ENCODE measurements at places on chromosomes 5 and 9. TPM values are rescaled to one million over a fixed set of nuclear protein-coding genes. Genes with fewer than 3 reads are reported as not detected.

The PCDHB5 gene
- total RNA-seq, result 2.7 TPM

The QRFP gene
- total RNA-seq, result not detected

The WNT8A gene
- total RNA-seq, result not detected

The PLCXD3 gene
- 0.10 TPM for total RNA-seq

The INSYN2B gene
- 0.10 TPM for total RNA-seq

The CNTLN gene
- total RNA-seq, result 18.6 TPM

The MRRF gene
- 27.4 TPM for total RNA-seq

The ENTREP1 gene
- total RNA-seq, result 6.7 TPM

The OR1L1 gene
- total RNA-seq, result not detected

The SKP2 gene
- total RNA-seq, result 23.1 TPM

The CIZ1 gene
- 24.4 TPM for total RNA-seq

The PTGDS gene
- total RNA-seq, result 15.3 TPM

The HMGCS1 gene
- 168 TPM for total RNA-seq

The SYK gene
- 10.2 TPM for total RNA-seq

The SLC36A2 gene
- 0.20 TPM for total RNA-seq

DNA sequence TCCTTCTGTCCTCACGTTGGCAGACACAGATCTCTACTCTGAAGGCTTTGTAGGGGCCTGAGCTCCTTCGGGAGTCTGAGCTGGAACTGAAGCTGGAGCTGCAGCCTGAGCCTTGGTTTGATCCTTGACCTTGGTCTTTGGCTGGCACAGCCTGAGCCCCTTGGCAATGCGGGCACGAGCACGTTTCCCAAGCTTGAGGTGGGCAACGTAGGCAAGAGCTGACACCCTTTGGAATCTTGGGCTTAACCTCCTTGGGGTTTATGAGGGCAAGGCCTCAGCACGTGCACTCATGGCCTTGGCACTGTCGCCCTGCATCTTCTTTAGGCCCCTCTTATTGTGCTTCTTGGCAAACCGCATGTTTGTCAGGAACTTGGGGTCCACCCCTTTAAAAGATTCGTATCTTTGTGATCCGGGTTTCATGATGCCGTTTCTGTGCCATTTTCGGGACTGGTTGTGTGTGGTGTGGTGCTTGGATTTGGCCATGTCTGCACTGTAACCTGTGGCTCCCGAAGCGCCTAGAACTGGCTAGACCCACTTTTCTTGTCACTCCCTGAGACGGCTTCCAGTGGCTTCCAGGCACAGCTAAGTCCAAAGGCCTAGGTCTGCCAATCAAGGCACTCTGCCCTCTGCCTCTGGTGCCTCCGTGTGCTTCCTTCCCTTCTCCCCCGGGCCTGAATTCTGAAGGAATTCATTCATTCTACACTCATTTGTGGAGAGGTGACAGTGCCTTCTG, 1.4 kb downstream of the SUSD1 start:
- DNase-seq, result no peak

GRCh38 chr9:2390028-2390427, 231.6 kb upstream of the VLDLR start:
- DNase-seq, result no peak

GRCh38 chr5:131423056-131423455, 159.2 kb downstream of the CDC42SE2 start:
- no peak for DNase-seq

DNA sequence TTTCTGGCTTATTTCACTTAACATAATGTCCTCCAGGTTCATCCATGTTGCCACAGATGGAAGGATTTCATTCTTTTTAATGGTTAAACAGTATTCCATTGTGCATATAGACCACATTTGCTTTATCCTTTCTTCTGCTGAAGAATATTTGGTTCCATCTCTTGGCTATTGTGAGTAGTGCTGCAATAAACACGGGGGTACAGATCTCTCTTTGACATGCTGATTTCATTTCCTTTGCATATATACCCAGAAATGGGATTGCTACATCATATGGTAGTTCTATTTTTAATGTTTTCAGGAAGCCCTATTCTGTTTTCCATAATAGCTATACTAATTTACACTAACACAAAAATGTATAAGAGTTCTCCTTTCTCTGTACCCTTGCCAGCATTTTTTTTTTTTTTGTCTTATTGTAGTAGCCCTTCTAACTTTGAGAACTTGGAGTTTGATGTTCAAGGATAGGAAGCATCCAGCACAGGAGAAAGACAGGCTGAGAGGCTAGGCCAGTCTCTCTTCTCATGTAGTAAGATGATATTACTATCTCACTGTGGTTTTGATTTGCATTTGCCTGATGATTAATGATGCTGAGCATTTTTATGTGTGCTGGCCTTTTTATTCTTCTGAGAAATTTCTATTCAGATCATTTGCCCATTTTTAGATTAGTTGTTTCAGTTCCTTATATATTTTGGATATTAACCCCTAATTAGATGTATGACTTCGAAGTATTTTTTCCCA, 592.2 kb upstream of the ZNF608 start:
- no peak for DNase-seq

- no peak for DNase-seq
Measured at GRCh38 chr5:174491761-174492350, 232.5 kb upstream of the MSX2 start.

DNA sequence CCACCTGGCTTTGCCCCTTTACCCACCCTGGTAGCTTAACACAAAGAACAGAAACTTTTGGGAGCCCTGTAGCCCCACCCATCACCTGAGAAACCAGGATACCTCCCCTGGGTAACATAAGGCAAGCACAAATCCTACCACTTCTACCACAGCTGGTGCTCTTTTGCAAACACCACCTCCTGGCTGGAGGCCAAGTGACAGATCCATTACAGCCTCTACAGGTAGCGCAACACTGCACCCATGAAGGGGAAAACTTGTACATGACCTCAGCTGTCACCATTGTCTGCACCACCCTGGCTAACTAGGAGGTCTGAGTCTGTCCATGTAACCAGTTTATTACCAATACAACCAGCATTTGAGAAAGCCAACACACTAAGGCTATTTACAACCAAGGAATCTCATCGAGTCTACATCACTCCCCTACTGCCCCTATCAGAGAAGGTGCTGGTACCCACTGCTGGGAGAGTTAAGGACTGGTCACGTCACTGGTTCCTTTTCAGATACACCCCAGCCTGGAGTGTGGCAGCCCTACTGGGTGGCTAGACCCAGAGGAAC, 128.6 kb downstream of the PJA2 start:
- DNase-seq, result no peak

DNA sequence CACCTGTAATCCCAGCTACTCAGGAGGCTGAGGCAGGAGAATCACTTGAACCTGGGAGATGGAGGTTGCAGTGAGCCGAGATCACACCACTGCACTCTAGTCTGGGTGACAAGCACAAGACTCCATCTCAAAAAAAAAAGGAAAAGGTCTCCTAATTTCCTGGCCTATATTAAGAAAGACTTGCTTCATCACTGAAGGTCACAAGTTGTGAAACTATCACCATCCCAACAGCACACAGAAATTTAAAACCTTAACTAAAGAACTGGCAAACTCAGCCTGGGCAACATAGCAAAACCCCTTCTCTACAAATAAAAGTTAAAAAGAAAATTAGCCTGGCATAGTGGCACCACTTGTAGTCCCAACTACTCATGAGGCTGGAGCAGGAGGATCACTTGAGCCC, 17.2 kb downstream of the FRMD3 start:
- DNase-seq, result no peak

GRCh38 chr9:126318858-126319257, 7.8 kb upstream of the MVB12B start:
- no peak for DNase-seq

GRCh38 chr9:106846857-106847256, 16.1 kb upstream of the ZNF462 start:
- no peak for DNase-seq

- DNase-seq, result no peak
Measured at GRCh38 chr9:128206916-128207910, 4.0 kb downstream of the DNM1 start.

GRCh38 chr5:143006501-143006900, 236.3 kb downstream of the ARHGAP26 start:
- no peak for DNase-seq

DNA sequence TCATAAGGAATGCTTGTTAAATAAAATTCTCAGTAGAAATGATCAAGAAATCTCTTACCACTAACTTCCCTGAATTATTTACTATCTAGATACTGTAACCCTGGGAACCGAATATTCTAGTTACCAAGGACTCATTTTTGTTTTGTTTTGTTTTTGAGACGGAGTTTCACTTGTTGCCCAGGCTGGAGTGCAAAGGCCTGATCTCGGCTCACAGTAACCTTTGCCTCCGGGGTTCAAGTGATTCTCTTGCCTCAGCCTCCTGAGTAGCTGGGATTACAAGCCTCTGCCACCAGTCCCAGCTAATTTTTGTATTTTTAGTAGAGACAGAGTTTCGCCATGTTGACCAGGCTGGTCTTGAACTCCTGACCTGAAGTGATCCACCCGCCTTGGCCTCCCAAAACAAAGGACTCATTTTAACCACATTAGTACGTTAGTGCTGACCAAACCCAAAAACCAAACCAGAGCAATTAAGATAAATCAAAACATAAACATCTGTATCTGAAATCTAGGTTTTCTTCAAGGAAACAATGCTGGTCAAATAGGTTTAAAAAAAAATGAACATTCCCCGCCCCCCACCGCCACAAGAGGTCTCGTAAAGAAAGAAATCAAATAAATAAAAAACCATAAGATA, 3.7 kb downstream of the TXN start:
- DNase-seq, result no peak

DNA sequence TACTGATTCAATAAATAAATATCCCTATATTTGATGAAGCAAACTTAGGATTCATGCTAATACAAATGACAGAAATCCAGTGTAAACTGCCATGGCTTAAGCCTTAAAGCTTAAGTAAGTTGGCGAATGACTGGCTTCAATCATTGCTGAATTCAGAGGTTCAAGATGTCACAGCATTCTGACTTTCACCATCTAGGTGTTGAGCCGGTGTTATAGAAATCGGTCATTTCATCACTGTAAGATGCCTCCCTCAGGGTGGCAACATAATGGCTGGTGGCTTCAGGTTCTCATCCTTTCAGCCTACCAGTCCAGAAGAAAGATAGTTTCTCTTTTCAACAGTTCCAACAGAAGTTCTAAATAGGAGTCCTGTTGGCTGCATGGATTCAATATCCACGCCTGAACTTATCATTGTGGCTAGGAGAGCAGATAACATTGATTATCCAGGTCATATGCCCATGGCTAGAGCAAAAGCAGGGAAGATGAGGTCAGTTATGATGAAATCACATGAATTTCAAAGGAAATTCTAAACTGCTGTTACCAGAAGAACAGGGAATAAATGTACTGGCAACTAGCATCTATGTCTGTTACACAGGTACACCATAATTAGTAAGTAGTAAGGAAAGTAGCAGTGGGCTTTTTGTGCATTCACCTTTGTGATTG, 364.3 kb downstream of the ARRDC3 start:
- no peak for DNase-seq

- DNase-seq, result no peak
Measured at GRCh38 chr9:125341566-125341965, 79.9 kb downstream of the GAPVD1 start.

GRCh38 chr9:14275331-14275730, 38.6 kb downstream of the NFIB start:
- no peak for DNase-seq

- no peak for DNase-seq
Measured at GRCh38 chr9:29659014-29659413, 2085.7 kb upstream of the C9orf72 start.

GRCh38 chr5:32277798-32278197, 34.9 kb downstream of the MTMR12 start:
- DNase-seq, result no peak

DNA sequence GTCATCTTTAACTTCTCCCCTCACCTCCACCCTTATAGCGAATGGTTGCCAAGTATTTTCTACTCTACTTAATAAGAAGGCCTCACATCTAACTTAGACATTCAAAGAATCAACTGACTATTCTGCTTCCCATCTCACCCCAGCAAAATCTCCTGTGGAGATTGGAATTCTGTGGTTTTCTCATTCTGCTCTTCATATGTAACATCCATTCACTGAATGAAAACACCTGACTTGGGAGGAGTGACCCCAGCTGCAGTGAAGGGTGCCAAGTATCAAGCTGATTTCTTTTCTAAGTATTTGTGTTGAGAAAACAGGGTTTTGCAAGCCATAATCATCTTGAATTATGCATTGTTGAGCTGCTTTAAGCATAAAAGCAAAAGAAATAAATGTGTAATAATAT, 42.5 kb upstream of the TAF1L start:
- DNase-seq, result no peak

GRCh38 chr5:123907349-123907748, 395.4 kb downstream of the CSNK1G3 start:
- DNase-seq, result no peak

- no peak for DNase-seq
Measured at GRCh38 chr5:67659288-67659687, 462.7 kb upstream of the CD180 start.

DNA sequence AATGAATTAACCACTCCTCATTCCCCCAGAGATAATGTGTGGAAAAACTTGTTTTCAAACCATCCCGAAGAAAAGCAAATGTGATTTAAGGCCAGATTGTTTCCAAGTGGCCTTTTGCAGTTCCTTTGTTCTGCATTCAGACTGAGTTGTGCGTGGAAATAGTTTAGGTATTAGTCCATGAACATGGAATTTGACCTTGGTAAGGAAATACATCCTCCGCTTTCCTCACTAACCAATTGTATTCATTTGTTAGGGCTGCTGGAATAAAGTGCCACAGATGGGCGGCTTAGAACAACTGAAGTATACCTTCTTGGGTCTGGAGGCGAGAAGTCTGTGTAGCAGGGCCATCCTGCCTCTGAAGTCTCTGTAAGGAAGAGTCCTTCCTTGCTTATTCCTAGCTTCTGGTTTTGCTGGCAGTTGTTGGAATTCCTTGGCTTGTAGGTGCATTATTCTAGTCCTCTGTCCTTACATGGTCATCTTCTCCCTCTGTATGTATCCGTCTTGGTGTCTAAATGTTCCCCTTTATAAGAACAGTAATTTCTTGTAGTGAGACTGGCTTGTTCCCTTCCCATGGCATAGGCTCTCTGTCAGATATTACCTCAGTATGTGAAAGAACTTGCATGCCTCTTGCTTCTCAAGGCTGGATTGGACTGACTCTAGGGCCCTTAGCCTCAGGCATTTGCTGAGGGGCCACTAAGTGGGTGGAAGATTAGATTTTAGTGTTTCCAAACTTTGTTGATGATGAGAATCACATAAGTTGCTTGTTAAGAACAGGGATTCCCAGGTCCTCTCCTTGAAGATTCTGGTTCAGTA, 53.9 kb downstream of the RAI14 start:
- peak; percentile 49 for DNase-seq

- DNase-seq, result peak; percentile 79
Measured at GRCh38 chr5:59587489-59588337, 305.8 kb downstream of the PDE4D start.

GRCh38 chr5:40945111-40945510, 35.8 kb downstream of the C7 start:
- DNase-seq, result no peak

DNA sequence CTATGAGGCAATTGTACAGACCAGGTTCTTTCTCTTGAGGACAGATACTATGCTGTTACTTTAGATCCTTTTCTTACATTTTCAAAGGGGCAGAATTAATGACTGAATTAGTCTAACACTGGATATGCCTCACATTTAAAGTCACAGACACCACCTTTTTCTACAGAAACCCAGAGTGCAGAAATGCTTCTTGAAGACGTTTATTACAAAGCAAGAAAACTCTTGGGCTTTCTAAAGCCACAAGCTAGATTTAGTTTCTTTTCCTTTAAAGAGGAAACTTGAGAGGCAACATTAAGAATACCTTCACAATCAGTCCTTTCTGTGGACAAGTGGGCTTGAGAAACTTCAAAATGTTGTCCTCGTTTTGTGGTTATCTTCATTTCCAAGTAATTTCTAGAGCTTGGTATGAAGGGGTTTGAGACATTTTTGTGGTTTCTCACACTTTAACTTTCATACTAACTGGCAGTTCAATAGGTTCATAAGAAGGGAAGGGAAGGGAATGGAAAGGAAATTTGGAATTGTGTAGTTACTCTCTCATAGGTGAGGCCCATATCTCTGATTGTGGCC, 527.4 kb downstream of the RASEF start:
- DNase-seq, result no peak
